ENCODE measurements at places on chromosomes 2 and 18.

DNA sequence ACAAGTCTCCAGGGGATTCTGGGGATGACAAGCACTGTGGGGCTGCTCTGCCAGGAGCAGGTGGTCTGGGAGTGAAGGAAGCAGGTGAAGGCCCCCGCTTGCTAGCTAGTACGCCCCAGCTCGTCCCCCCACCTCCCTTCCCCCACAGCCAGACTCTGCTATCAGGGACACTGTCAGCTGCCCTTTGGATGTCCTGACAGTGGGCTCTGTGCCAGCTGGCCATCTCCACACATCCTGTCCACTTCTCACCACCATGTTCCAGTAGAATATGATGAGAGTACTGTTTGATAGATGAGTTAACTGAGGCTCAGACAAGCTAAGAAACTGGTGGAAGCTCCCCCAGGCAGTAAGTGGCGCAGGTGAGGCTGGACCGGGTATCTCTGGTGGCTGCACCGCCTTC lies 276.2 kb downstream of the CELF4 start:
- no peak for DNase-seq

- no peak for DNase-seq
Observed at GRCh38 chr18:48055351-48055750, 124.9 kb upstream of the SMAD2 start.

DNA sequence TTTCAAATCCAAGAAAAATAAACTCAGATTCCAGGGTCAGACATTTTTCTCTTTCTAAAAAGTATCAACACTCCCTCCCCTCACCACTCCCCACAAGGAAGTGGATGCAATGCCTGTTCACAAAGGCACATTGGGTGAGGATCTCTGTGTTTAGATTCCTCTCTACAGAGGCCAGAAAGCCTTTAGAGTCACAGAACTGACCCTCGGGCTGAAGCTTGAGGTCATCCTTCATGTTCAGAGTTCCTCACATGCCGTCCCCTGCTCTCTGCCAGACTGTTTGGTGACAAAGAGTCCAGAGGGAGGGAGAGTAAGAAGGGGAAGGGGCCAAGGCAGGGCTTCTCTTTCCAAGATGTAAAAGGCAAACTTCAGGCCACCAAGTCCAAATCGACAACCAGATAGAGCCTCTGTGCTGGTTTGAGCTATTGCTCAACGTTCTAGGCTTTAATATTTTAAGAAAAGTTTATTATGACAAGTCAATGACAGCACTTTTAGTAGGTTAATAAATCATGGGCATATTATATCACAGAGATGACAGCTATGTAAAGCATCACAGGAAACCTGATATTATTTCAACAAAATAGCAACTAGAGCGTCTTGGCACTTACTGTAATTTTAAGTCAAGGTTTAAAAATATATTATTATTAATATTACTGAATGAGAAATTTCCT lies 269.4 kb downstream of the ETAA1 start:
- no peak for DNase-seq

GRCh38 chr2:16330982-16331381 lies 334.7 kb downstream of the CYRIA start:
- DNase-seq, result no peak

GRCh38 chr2:36069074-36069473 lies 286.5 kb upstream of the CRIM1 start:
- no peak for DNase-seq

DNA sequence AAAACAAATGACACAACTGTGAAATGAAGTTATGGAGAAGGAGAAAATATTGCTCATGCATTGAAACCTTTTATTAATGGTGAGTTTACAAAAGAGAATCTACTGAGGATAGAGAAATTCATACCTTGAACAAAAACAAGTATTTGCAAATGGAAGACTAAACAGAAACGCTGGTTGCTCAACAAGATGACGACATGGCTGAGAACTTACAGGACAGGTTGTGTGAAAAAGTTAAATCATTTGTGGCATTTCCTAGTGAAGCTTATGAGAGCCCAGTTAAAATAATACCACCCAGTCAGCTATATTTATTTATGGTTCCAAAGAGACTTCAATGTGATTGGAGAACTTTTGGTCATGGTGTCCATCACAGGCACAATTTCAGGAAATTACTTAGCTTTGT lies 148.6 kb upstream of the PKDCC start:
- DNase-seq, result no peak

DNA sequence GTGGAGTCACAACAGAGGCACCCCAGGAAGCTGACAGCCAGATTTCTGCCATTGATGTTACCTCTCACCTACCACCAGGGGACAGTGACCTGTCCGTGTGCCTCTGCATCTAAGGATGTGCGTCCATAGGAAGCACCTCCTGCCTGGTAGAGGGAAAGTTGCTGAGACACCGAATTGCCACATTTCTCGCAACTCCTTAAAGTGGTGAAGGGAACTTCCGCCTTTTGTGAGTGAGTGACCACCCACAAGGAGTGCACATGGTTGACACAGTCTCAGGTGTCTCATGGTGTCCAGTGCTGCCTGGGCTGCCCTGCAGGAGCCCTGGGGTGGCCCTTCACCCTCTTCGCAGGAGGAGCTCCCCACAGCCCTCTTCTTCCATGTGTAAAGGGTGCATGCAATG lies 201.8 kb downstream of the GBX2 start:
- no peak for DNase-seq

- DNase-seq, result no peak
Observed at GRCh38 chr2:6358985-6359384, 506.7 kb downstream of the CMPK2 start.

DNA sequence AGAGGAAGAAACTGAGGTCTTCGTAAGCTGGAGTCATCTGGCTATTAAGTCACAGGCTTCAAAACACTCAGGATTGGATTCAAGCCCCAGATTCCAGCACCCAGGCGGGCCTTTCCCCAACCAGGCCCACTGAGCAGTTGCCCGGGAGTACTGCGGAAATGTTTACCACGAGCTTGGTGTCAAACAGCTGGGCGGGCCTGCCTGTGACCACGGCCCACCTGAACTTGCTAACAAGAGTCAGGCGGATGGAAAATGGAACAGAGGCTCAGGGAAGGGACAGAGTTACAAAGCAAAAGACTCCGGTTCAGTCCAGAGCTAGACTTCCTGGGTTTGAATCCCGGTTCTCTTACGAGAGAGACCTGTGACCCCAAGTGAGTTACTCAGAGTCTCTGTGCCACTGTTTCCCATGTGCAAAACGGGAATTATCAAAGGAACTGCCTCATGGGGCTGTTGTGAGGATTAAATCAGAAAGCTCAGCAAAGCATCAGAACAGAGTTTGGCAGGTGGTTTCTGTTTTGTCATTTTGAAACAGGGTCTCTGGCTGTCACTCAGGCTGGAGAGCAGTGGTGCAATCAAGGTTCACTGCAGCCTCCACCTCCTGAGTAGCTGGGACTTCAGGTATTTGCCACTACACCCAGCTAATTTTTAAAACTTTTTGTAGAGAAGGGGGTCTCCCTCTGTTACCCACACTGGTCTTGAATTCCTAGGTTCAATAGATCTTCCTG lies 49.0 kb upstream of the TFCP2L1 start:
- DNase-seq, result no peak

- no peak for DNase-seq
Observed at GRCh38 chr2:97688062-97688827, 18.7 kb downstream of the C2orf92 start.

GRCh38 chr18:76402026-76402990 lies 92.7 kb downstream of the ZNF516 start:
- DNase-seq, result no peak

DNA sequence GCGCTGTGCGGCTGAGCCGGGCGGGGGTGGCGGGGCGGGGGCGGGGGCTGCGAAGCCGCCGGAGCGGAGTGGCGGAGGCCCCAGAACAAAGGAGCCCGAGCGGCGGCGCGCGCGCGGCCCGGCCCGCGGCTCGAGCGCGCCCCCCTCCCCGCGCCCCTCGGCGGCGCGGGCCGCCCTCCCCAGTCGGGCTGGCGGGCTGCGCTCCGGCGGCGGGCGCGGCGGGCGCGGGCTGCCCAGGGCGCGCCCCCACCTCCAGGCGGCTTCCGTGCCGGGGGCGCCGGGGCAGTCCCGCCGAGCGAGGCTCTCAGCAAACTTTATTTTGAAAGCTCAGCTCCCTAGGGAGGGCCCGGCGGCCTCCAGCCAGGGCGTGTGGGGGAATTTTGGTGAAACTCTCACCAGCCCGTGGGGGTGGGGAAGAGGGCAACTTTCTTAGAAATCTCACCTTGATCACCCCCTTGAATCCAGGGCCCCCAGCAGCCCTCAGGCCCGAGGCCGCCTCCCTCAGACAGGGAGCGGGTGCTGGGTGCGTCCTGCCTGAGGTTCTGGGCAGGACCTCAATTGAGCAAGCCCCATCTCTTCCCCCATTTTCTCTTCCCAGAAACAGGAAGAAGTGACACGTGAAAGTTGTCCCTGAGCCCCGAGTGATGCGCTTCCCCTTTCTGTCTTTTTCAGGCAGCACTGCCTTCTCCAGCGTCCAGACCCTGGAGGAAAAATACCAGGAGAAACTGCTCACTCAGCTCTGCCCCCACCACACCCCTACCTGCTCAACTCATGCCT lies 786 bp downstream of the TET3 start:
- no peak for DNase-seq

GRCh38 chr2:46298522-46299353 lies 1.5 kb downstream of the EPAS1 start:
- no peak for DNase-seq

DNA sequence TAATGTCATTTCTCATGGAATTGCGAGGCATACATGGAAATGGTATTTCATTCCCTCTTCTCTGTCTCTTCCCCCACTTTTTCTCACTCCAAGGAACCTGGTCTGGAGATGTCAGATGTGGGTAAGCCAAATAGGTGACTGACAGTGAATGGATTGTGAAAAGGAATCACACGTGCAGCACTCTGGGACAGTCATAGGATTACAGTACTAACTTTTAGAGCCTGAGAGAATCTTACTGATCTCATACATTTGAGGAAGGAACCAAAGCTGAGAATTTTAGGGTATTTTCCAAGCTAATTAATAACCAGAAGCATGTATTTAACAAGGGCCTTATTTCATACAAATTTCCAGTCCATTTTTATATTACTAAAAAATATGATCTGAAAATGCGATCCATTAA lies 58.1 kb upstream of the ERBB4 start:
- DNase-seq, result no peak

GRCh38 chr2:109322641-109323040 lies 193.6 kb downstream of the SH3RF3 start:
- DNase-seq, result no peak

GRCh38 chr2:202375033-202375608 lies 1.0 kb upstream of the BMPR2 start:
- DNase-seq, result peak; percentile 19

- no peak for DNase-seq
Observed at GRCh38 chr2:188245230-188245629, 46.4 kb upstream of the GULP1 start.

DNA sequence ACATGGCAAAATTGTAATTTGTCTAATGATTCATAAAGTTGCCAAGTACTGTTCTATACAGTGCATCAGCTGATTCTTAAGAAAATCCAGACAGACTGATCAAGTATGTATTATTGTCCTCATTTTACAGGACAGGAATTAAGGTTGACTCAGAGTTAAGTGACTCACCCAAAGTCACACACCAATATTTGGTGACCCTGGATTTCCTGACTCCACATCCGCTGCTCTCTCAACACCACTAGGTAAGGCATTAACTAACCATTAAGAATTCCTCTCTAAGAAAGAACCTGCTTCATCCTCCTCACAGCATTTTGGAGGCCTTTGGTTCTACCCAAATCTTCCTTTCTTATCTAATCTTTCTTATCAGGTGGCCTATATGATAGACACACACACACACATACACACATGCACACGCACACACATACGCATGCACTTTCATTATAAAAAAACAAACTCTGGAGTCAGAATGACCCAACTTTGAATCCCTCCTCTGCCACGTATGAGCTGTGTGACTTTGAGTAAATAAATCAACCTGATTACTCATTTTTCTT lies 150.8 kb downstream of the ANKRD44 start:
- no peak for DNase-seq

- DNase-seq, result no peak
Observed at GRCh38 chr18:24108641-24109040, 30.2 kb upstream of the CABYR start.

GRCh38 chr2:21013043-21013816 lies 30.6 kb downstream of the APOB start:
- no peak for DNase-seq

- DNase-seq, result no peak
Observed at GRCh38 chr2:182650704-182651103, 65.4 kb upstream of the DNAJC10 start.
